GDM1 (cell line): ENCODE measurements at places on chromosomes 1 and 21.

DNA sequence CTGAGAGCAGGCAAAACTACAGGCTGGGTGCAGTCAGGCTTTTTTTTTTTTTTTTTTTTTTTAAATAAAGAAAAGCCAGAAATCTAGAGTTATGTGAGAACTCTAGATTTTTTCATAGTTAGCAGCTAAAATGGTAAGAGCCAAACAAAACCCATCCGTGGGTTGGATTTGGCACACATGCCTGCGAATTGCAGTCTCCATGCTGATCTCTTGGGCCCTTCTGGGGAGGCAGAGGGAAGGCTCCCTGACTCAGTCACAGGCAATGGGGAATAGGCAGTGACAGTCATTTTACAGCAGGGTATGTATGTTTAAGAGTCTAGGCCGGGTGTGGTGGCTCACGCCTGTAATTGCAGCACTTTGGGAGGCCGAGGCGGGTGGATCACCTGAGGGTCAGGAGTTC lies 2.6 kb downstream of the TXLNA start:
- no peak for DNase-seq

GRCh38 chr1:109622137-109622892 lies 2.7 kb downstream of the AMPD2 start:
- no peak for DNase-seq

DNA sequence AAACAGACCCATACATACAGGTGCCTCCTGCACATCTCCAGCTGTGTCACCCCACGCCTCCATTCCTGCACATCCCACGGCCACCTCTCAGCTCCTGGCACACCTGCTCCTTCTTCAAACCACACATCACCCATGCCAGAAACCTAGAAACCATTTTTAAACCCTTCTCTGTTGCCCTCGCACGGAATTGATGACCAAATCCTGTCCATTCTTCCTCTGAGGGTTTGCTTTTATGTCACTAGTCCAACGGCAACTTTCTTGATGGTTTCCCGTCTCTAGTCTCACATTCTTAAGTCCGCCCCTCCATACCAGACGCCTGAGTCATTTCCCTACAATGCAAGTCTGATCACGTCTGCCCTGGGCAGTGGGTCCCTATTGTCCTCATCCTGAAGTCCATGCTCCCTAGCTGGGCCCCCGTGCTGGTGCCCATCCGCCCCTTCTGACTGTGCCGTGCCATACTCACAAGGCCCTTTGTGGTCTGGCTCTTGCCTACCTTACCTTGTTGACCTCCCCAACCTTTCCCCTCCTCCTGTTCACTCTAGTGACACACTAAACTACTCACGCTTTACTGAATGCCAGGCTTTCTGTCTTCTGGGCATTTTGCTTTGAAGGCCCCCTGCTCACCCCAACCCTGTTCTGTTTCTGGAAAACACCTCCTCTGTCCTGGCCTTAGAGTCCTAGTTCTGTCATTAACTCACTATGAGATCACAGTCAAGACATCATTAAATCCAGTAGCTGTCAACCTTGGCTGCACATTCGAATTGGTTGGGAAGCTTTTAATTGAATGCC lies 17.6 kb downstream of the SLC2A1 start:
- no peak for DNase-seq

GRCh38 chr1:162996261-162996660 lies 72.9 kb upstream of the RGS4 start:
- no peak for DNase-seq

- no peak for DNase-seq
These were observed 217.9 kb upstream of the VAMP3 start for GRCh38 chr1:7553042-7553690.

GRCh38 chr1:79113836-79114235 lies 107.3 kb upstream of the ADGRL4 start:
- no peak for DNase-seq

DNA sequence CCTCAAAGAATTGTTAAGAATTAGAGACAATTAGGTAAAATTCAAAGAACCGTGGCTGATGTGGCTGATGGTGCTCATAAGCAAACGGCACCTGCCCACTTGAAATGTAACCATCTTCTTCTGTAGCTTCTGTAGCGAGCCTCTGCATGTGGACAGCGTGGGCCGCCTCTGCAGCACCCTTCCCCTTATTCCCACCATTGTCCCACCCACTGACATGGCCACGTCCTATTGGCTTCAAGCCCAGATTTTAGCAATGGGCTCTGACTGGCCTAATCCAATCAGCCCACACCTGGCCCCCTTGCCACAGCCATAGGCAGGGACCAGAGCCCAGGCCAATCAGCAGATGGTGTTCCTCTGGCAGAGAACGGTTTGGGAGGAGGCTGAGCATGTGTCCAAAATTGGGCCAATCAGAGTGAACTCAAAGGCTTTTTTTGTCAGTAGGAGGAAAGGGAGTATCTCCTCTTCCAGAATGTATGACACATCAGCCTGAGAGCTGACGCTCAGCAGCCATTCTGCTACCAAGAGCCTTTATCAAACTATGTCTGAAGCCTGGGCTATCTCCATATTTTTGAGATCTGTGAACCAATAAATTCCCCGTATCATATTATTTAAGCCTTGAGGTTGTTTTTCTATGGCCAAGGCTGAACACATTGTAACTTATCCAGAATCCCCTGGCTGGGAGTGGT lies 518.5 kb downstream of the SMYD3 start:
- DNase-seq = no peak

DNA sequence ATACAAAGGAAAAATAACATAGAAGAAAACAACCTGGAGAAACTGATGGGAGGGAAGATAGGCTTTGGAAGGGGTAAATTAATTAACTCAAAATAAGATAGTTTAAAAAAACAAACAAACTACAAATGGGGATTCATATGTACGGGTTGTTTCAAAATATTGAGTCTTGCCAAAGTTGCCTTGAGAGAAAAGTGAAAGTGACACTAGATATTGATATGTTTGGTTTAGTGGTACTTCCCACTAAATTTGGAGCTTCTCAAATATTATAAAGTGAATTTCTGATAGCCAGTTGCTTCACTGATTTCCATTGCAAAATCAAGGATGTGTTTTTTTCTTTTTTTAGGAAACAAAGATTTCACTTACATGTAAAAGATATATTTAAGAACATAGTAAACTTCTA lies 149.5 kb upstream of the RUNX1 start:
- DNase-seq = no peak
